ENCODE measurements at places on chromosomes 4 and X. TPM values are rescaled to one million over a fixed set of nuclear protein-coding genes. Genes with fewer than 3 reads are reported as not detected.

DNA sequence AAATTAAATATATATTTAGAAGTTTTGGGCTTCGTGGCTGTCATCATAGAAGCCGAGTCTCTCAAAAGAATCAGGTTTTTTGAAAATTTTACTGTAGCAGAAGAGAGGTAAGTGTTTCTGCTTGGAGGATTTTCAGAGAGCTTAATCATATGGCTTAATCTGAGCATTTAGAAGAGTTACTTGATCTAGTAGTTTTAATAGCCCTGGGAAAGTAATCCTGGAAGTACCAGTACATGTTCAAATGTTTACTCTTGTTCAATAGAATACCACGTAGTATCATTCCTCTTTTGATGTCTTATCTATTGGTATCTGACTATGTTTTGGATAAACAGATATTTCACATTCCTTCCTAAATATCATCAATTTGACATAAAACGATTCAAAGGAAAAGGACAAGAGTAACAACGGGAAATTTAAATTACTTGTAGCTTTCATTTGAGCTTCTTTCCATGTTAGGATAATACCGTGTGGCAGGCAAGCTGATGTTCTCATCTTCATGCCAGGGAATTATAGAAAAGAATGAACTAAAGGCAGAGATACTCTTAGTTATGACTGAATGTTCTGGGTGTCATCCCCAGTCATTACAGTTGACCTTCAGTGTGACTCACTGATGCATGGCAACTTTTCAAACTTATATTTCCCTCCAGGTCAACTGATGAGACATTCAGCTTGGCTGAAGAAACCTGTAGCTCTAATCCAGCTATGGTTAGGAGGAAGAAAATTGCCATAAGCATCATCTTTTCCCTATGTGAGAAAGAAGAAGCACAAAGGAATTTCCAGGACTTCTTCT is 89.8 kb downstream of the FNIP2 start:
- no peak for DNase-seq

The STATH gene
- total RNA-seq, result not detected

The ASMT gene
- not detected for total RNA-seq

GRCh38 chr4:110632506-110633357 is 9.9 kb upstream of the PITX2 start:
- no peak for DNase-seq

The GPR50 gene
- total RNA-seq, result not detected

The P2RY4 gene
- total RNA-seq, result 0.33 TPM
